ENCODE measurements at places on chromosomes 11 and 22. TPM values are rescaled to one million over a fixed set of nuclear protein-coding genes. Genes with fewer than 3 reads are reported as not detected.

DNA sequence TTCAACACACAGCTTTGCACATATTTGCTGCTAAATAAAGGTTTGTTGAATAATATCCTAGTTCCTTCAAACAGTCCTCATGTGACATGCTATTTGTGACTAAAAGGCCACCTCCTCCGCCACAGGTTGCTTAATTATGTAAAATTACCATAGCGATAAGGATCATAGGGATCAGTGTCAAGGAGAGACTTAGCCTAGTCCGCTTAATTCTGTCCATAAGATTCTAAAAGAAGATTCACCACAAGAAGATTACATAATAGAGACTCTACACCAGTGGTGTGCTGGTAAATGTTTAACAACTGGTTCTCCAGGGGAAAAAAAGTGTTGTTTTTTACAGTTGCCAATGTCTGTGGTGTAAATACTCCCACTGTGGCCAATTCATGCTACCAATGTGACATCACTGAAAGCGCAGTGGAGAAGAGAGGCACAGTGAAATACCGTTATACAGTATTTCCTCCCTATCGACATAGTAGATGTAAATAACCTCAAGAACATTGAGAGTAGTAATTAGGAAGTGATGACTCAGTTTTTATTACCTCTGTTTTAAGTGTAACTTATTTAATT, 4.2 kb upstream of the CHRDL2 start:
- no peak overlapping the region for H3K27ac ChIP-seq
- peaks cover 6% of the 10 kb centered on the region for H3K4me1 ChIP-seq
- H3K4me3 ChIP-seq: no peak overlapping the region
- no peak for DNase-seq
- H3K36me3 ChIP-seq: no peaks in the 10 kb centered on the region

DNA sequence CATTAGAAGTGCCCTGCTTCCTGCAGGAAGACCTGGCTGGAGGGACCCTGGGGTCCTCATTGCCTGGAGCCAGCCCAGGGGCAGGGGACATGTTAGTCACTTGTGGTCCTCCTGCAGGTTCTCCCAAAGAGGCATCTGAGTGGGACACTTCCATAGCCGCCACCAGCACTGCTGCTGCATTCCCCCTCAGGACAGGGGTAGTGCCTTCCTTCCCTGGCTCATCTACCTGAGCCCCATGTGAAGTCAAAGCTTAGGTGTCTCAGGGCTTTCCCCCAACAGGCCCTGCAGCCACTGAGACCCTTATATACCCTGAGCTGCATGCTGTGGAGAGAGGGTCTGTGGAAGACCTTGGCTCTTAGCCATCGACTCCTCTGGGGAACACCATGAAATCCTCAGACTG, 45.0 kb upstream of the VPREB1 start:
- H3K27ac ChIP-seq: no peak overlapping the region
- DNase-seq: no peak
- H3K36me3 ChIP-seq: no peaks in the 10 kb centered on the region
- no peaks in the 10 kb centered on the region for H3K4me1 ChIP-seq
- peaks cover 11% of the 10 kb centered on the region for H3K27me3 ChIP-seq

- no peak overlapping the region for H3K4me3 ChIP-seq
- H3K36me3 ChIP-seq: no peaks in the 10 kb centered on the region
- no peaks in the 10 kb centered on the region for H3K4me1 ChIP-seq
- no peak for DNase-seq
Observed at GRCh38 chr22:45881524-45881875, 95.5 kb downstream of the WNT7B start.

DNA sequence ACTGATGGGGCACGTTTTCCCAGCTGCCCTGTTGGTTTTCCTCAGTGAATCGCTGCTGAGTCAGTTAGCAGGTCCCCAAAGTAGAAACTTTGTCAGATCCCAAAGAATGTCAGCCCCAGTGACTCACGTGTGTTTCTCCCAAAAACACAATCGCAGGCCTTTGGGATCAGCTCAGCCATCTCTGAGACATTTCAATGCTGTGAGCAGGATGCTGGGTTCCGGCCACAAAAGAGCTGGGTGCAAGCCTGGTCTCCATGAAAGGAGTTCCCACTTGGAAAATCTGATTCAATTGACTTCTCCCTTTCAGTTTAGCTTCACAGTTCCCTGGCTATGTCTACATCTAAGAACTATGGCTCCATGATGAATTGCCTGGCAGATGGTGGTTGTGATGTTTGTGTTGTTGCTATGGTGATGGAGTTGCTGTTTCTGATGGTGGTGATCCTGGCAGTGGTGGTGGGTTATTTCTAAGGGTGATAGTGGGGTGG, 28.0 kb downstream of the MYEOV start:
- no peak for DNase-seq
- no peak overlapping the region for H3K27ac ChIP-seq
- no peaks in the 10 kb centered on the region for H3K4me1 ChIP-seq
- no peak overlapping the region for H3K4me3 ChIP-seq
- H3K36me3 ChIP-seq: no peaks in the 10 kb centered on the region
- no peaks in the 10 kb centered on the region for H3K27me3 ChIP-seq

DNA sequence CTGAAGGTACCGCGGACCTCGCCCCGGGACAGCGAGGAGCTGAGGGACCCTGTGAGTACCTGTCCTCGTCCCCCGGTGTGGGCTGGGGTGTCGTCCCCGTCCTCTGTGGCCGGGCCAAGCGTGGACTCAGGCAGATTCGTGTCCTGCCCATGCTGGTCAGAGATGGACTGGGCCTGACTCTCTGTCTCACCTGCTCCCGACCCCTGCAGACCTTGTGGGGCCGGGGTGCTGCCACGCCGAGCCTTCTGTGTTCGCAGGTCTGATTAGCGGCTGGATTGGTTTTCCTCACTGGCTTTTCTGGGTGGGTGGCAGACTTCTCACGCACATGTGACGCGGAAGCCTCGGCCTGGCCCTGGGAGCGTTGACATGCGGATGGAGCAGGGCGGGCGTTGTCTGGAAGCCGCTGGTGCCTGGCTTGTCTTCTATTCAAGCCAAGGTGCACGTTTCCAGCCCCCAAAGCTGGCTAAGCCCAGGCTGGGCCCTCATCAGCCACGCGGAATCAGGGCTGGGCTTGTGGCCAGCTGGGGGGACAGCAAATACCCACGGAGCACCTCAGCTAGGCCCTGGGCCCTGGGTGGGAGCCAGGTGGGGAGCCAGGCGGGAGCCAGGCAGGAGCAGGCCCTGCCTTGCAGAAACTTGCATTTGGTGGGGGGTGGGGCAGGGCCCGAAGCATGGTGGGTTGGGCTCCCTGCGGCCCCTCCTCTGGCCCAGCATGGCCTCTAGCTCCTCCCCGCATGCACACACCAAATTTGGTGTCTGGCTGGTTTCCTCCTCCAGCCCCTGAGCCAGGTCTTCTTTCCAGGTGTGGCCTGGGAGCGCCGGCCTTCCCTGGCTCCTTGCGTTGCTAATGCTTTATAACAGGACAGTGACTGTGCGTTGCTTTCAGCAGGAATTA, 7.0 kb downstream of the GRAMD4 start:
- DNase-seq: no peak
- peaks cover 4% of the 10 kb centered on the region for H3K36me3 ChIP-seq
- no peaks in the 10 kb centered on the region for H3K4me1 ChIP-seq
- H3K27ac ChIP-seq: no peak overlapping the region
- H3K27me3 ChIP-seq: no peaks in the 10 kb centered on the region

DNA sequence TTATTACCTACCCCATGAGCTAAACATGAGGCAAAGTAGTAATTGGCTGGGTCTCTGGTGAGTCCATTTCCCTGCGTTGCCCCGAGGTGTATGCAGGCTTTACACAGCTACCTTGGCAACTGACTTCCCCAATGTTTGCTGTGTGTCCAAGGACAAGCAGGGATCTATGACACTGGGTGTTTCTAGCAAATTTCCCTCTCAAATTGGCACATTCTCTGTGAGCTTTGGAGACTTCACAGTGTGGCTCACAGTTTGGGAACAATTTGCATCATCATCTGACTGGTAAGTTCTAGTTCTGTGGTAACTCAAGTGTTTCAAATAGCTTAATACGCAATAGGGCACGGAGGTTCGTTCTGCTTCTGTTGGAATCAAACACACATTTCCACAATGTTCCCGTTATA, 12.5 kb downstream of the NNMT start:
- H3K4me1 ChIP-seq: peaks cover 23% of the 10 kb centered on the region
- no peaks in the 10 kb centered on the region for H3K36me3 ChIP-seq
- H3K4me3 ChIP-seq: no peak overlapping the region
- no peak for DNase-seq

DNA sequence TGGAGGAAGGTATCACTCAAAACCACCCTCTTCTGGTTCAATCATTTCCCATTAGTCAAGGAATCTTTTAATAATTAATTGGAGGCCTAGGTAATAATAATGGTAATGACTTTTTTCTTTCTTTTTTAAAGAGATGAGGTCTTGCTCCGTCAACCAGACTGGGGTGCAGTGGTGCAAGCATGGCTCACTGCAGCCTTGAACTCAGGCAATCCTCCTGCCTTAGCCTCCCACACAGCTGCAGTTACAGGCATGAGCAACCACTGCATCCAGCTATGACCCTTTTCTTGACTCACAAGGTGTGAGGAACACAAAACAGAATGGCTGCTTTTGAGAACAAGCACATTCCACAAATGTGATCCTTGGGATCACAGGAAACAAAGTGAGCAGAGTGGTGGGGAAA, 3.6 kb downstream of the POLDIP3 start:
- H3K36me3 ChIP-seq: peaks cover 4% of the 10 kb centered on the region
- H3K27me3 ChIP-seq: no peaks in the 10 kb centered on the region
- no peak for DNase-seq
- H3K4me1 ChIP-seq: peaks cover 63% of the 10 kb centered on the region

DNA sequence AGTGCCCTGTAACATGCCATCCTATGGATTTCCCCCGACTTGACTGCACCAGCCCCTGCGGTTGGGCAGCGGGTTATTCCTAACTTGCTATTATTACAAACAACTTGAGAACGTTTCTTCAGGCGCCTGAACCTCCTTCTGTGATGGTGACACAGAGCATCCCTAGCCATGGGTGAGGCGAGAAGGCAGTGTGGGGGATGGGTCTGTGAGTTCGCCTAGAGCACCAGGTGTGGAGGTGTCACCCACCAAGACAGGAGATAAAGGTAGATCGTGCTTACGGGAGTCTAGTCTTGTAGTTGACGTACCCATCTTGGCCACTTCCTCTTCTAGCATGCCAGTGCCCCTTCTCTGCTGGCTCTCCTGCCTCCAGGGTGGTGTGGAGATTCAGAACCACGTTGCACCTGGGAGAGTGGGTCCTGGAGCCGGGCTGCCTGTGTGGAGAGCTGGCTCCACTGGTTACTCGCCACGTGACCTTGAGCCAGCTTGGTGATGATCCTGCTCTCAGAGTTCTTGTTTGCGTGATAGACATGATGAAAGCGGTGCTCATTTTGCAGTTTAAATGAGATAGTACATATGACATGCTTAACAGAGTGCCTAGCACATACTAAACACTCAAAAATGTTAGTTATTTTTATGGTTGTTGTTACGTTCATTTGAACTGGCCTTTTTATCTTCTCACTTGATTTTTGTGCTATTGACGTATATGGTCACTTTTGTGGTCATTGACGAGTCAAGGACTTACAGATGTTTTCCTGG, 37.8 kb downstream of the TBC1D22A start:
- no peaks in the 10 kb centered on the region for H3K27me3 ChIP-seq
- H3K27ac ChIP-seq: no peak overlapping the region
- no peaks in the 10 kb centered on the region for H3K36me3 ChIP-seq
- peaks cover 9% of the 10 kb centered on the region for H3K4me1 ChIP-seq

- no peaks in the 10 kb centered on the region for H3K36me3 ChIP-seq
- DNase-seq: peak; percentile 69
- H3K4me1 ChIP-seq: no peaks in the 10 kb centered on the region
- peaks cover 3% of the 10 kb centered on the region for H3K27me3 ChIP-seq
- no peak overlapping the region for H3K4me3 ChIP-seq
- no peak overlapping the region for H3K27ac ChIP-seq
Observed at GRCh38 chr11:60970369-60970774, 1.1 kb upstream of the CD6 start.

DNA sequence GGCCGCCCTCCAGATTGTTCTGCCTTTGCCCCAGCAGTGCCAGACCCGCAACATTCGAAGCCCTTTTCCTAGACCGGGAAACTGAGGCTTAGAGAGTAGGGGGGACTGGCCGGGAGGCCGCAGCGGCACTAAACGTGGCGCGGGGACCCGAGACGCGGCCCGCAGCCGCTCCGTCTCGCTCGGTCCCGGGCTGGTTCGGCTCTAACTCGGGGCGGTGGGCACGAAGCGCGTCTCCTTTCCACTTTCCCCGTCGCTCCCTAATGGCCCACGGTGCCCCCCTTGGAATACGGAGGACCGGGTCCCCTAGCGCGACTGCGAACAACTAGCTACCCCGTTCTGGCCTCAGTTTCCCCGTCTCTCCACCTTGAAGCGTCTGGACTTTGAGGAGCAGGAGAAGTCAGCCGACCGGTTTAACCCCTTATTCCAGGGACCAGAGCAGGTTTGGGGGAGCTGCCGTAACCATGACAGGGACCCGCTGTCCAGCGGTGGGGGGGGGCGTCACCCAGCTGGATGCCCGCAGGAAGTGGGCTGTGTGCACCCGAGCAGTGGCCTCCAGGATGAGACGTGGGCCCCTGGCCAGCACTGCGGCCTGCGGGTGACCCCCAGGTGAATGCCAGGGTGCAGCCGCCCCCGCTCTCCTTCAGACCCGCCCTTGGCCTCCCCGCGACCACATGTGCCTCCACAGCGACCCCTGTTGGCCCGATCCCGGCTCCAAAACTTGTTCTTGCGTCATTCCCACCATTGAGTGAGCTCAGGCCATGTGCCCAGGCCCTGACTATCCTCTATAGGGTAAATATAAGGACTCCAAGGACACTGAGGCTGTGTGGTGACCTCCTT, 1.1 kb downstream of the CDC42EP1 start:
- H3K27me3 ChIP-seq: no peaks in the 10 kb centered on the region
- peak overlapping the region; percentile 64 for H3K4me3 ChIP-seq
- no peaks in the 10 kb centered on the region for H3K36me3 ChIP-seq
- H3K4me1 ChIP-seq: peaks cover 49% of the 10 kb centered on the region
- DNase-seq: peak; percentile 95

- no peaks in the 10 kb centered on the region for H3K4me1 ChIP-seq
- no peak overlapping the region for H3K27ac ChIP-seq
- H3K4me3 ChIP-seq: no peak overlapping the region
Observed at GRCh38 chr11:86896441-86896841, 58.8 kb downstream of the FZD4 start.

- H3K4me1 ChIP-seq: no peaks in the 10 kb centered on the region
- H3K27ac ChIP-seq: no peak overlapping the region
- peaks cover 7% of the 10 kb centered on the region for H3K27me3 ChIP-seq
- no peaks in the 10 kb centered on the region for H3K36me3 ChIP-seq
- DNase-seq: no peak
- no peak overlapping the region for H3K4me3 ChIP-seq
Observed at GRCh38 chr11:116073854-116074837, 569.9 kb upstream of the CADM1 start.

DNA sequence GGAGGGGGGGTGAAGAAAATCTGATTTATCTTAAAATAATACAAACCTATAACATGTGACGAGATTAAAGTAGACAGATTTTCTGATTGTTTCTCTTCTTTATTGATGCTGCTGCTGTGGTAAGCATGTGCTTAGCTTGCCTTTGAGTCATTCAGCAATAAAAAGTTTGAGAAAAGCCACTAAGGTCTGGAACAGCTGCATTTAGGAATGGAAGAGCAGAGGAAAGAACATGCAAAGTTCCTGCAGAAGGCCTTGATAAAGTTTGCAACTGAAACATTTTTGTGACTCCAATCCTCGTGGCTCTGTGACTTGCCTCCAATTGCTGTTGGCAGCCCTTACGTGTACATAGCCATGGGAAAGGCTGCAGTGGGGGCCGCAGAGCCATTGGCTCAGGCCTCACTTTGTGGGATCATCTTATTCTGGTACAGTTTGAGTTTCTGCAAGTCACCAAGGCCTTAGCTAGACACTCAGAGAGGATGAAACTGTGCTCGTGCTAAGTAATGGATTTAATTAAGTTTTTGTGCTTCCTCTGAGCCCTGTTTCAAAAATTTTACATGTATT, 370.2 kb downstream of the AASDHPPT start:
- H3K36me3 ChIP-seq: no peaks in the 10 kb centered on the region
- H3K27ac ChIP-seq: no peak overlapping the region
- no peaks in the 10 kb centered on the region for H3K4me1 ChIP-seq
- no peak for DNase-seq
- H3K4me3 ChIP-seq: no peak overlapping the region

SPI1 gene
- 7.1 TPM for total RNA-seq

SYT7 gene
- total RNA-seq: 26.2 TPM
